ENCODE measurements at places on chromosomes 4 and X.

DNA sequence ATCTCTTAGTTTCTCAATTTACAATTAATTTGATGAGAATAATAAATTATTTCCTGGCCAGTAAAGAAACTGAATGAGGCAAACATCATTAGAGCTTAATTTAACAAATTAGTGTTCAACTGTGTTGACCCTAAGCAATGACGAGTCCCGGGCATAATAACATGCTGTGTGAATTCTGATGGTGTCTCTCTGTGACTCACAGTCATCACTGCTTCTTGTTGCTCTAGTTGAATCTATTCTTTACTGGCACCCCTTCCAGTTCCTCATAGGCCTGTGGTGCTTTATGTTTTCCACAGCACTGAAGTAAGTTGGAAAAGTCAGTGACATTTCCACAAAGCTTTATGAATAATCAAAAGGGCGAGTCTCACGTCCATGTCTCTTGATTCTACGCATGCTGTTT is 57.7 kb upstream of the SLC7A11 start:
- DNase-seq: no peak

DNA sequence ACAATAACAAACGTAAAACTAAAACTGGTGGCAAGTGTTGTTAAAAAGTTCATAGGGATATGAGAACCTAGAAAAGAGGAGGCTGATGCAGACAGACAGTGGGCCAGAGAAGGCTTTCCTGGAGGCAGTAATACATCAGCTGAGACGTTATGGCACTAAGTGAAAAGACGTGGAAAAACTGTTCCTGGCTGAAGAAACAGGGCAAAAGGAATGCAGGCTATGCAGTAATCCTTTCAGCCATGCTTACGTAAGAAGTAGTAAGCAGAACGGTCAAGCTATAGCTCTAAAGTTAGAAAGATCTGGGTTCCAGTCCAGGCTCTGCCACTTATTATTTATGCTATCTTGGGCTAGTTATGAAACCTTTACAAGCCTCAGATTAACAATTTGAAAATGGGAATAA is 6.4 kb downstream of the LAMTOR3 start:
- peak; percentile 88 for DNase-seq

GRCh38 chr4:67779631-67780030 is 25.4 kb upstream of the GNRHR start:
- DNase-seq: peak; percentile 79

DNA sequence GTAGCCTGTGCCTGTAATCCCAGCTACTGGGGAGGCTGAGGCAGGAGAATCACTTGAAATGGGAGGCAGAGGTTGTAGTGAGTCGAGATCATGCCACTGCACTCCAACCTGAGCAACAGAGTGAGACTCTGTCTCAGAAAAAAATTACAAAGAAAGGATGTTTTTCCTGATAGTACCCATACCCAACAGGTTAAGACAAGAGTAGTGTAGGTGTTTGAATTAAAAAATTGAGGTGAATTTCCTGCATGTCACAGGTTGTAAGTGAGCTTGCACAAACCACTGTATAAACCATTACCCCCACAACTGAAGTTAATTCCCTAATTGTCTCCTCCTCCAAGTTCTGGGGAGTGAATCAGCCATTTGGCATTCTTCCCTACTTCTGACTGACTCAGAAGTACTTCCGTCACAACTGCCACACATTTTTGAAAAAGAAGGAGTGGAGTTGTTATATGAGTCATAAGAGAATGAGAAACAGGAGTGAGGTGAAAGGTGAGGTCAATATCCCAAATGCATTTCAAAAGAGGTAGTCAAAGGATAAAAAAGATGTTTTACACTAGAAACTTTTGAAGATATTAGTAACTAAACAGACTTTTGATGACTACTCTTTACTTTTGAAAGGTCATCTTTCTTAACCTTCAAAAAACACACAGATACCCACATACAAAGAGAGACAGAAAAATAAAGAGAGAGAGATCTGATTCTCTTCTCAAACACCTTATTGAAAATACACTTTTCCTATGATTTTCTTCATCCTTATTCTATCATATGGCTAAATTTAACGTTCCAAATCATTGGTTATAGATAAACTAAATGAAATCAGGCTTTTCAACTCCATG is 134.5 kb downstream of the BTC start:
- DNase-seq: peak; percentile 99

DNA sequence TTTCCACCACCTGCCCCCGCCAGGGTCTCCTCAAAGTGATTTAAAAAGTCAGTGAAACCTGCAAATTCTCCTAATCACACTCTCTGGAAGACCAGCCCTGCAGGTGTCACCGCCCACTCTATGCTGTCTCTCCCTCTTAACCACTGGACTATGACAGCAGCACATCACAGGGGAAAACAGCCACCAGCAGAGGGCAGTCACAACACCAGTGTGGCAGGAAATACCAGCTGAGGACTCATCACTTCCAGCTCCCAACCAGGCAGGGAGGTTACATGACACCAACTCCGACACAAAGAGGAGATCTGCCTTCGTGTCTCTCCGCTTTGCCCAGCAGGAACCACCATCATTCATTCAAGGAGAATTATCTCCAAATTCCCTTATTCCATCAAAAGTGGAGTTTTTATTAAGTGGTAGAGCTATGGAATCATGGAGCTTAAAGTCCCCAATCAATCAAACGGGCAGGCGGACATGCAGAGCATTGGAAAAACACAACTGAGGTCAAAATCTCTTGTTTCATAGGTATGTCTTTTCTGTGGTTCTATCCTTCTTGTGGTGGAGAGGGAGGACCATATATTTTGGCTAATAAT is 91.3 kb downstream of the NSUN7 start:
- DNase-seq: no peak

GRCh38 chr4:109389369-109390114 is 44.1 kb upstream of the SEC24B start:
- no peak for DNase-seq

GRCh38 chrX:96102997-96103396 is 581.6 kb upstream of the DIAPH2 start:
- no peak for DNase-seq

DNA sequence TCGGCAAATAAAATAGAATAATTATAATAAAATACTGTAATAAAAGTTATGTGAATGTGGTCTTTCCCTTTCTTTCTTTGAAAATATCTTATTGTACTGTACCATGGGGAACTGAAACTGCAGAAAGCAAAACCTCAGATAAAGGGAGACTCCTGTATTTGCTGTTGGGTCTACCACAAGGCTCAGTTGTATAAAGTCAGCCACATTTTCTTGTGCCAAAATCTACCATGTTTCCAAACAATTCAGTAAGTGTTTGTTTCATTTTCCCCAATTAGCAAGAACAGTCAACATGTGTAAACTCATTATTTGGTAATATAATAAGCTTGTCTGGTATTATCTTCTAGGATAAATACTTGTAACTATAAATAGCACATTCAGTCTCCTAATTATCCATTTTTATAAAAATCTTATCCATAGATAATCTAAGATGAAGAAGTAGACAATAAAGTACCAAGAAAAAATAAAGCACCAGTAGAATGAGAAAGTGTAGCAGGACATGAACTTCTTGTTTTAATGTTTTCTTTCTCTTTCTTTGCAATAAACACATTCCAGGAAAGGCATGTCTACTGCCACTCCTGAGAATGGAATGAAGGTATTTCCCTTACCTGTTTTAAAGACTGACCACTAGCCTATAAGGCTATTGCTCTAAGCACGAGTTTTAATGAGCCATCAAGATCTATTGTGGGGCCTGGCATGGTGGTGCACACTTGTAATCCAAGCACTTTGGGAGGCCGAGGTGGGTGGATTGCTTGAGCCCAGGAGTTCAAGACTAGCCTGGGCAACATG is 15.0 kb upstream of the OTUD4 start:
- DNase-seq: no peak
